ENCODE measurements at places on chromosomes 2 and 18. TPM values are rescaled to one million over a fixed set of nuclear protein-coding genes. Genes with fewer than 3 reads are reported as not detected.

DNA sequence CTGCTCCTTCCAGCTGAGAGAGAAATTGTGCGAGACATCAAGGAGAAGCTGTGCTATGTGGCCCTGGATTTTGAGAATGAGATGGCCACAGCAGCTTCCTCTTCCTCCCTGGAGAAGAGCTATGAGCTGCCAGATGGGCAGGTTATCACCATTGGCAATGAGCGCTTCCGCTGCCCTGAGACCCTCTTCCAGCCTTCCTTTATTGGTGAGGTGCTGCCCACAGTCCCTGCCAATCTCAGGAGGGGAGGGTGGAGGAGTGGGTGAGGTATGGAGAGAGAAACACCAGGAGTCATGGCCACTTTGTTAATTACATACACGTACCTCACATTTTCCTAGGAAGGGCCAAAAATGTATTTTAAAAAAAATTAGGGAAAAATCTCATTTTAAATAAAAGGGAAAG lies 12.0 kb upstream of the DGUOK start:
- DNase-seq, result no peak

DNA sequence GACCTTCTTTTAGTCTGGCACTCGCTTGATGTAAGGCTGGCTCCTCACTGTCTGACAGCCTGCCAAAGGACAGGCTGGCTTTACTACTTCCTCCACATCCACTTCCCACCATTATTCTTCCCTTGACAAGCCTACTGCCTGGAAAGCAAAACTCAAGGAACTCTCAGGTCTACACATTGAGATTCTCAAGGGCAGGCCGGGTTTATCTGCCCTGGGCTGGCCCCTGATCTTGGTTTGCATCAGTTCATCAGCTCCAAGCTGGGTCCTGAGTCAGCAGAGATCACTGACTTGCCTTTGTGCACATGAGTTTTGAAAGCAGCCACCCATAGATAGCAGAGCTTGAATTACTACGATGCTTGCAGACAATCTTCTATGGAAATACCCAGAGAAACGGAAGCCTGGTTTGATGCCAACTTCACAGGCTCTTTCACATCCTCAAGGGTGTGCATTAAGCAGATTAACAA lies 53.9 kb downstream of the KCTD18 start:
- no peak for DNase-seq

- no peak for DNase-seq
Observed at GRCh38 chr2:238744951-238745350, 102.9 kb upstream of the TWIST2 start.

ARL6IP6 gene
- total RNA-seq, result 69.7 TPM

C2orf78 gene
- not detected for total RNA-seq

- peak; percentile 77 for DNase-seq
Observed at GRCh38 chr18:43563780-43564179, 286.5 kb upstream of the SYT4 start.

DNA sequence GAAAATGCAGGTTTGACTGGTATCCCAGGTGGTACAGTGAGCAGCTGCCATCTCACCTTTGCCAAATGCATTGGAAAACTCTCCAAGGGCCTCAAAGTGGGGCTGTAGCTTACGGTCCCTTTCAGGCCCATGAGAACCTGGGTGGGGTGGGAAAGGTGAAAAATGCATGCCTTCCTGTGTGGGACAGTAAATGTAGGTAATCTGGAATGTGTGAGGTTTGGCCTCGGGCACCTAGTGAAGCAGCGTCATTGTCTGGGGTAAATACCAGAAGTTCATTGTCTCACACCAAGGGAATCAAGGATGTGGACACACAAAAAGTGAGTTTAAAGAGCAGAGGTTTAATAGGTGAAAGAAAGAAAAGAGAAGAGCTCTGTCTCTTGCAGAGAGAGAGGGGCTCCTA lies 36.6 kb downstream of the TIMM21 start:
- DNase-seq, result no peak

GRCh38 chr2:234339011-234339410 lies 157.9 kb downstream of the ARL4C start:
- DNase-seq, result no peak

DNA sequence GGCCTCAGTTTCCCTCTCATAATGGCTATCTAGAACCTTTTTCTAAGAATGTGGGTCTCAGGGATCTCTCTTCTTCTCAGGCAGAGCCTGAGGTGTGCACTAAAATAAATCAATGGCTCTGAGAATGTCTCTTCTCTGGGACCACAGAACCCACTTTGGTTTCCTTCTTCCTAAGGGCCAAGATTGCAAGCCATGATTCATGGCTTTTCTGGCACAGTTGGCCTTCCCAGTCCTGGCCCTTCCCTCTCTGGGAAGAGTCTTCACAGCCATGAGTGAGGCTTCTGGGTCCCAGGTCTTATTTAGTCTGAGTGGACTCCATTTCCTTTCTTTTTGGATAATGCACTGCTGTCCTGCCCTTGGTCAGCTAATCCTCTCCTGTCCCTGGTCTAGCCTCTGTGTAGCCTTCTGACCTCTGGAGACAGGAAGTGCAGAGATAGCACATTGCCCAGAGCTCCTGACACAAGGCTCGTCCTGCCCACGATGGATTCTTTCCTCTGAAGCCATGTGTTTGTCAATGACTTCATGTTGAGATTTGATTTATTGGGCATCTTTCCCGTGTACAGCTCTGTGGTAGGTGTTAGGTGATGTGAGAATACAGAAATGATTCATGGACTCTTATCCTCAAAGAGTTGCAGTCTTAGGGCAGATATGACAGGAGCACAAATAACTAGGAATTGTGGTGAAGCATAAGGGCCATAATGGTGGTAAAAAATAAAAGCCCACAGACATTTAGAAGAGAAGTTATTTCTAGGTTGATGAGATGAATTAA lies 245.0 kb downstream of the CLIP4 start:
- DNase-seq, result no peak

- DNase-seq, result no peak
Observed at GRCh38 chr2:235765181-235765820, 271.5 kb downstream of the AGAP1 start.

DNA sequence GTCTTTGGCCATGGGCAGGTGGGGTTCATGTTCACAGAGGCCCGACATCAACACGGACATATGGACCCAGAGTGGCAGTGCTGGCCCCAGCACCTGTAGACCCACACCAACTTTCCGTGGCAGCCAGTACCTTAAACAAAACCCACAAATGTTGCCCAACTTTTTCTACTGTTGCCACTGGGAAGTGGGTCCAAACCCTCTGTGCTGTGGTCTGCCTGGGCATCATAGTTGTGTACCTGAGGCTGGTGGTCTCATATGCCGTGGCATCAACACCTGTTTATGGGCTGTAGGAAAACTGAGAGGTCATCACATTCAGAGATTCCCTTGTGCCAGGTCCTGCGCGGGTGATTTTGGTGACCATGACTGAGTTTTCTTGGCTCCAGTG lies 79.9 kb downstream of the SH3RF3 start:
- DNase-seq, result no peak

DNAJC5G gene
- total RNA-seq, result not detected

DNA sequence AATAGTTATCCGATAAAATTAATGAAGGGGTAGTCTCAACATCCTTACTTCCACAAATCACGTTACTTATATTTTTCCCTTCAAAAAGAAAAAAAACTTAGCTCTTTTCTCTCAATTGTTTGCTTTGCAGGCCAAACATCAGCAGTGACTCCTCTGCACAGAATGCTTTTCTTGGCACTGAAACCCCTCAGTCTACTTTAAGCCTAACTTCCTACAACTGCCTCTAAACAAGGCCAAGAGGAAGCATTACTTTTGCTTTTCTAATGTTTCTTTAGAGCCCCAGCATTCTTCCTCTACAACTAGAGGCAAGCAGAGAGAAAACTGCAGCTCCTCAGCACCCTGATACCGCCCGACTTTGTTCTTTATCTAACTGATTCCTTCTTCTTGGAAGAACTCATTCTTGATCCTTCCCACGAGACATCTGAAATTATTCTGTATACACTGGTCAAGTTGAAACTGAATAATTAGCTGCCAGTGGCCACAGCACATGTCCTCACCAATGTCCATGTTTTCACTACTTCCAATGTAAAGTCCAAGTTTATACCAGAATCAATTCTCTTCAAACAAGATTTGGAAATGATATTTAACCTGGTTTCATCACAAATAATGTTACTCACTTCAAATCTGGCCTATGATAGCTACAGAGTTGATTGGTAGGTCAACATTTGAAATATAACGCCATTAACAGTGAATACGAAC lies 55.3 kb downstream of the DTNB start:
- no peak for DNase-seq

GRCh38 chr18:60235164-60235563 lies 137.4 kb downstream of the MC4R start:
- DNase-seq, result no peak

DNA sequence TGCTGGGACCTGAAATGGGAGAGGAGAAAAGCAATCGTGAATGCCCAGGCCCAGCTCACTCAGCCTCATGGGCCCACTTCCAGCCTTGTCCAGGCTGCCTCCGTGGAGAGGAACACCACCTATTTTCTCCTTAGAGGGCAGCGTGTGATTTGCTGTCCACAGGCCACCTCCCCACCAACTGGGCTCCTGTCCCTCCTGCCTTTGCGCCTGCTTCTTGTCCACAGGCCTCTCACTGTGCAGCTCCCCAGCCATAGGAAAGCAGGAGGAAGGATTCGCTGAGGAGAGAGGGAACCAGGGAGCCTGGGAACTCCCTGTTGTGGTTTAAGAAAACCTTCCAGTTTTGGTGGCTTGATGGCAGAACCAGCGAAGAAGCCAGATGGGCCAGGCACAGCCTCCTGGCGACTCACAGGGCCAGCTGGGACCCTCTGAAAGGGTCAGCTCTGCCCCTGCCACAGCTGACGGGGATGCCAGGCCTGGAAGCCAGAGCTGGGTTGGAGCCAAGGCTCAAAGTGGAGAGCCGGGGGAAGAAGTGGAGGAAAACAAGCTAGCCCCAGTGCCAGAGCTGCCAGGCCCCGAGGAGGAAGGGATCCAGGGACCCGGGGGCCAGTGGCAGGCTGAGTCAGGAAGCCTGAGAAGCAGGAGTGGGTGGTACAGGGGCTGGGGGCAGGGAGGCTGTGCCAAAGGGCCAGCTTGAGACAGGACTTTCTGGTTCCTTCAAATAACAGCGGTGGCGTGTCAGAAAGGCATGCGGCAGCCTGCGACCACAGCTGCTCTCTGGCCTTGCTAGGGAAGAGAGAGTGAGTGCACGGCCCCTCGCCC lies 9.9 kb downstream of the TMBIM1 start:
- DNase-seq, result no peak

All from Karpas-422 (cell line).